ENCODE measurements at places on chromosomes 4 and X. TPM values are rescaled to one million over a fixed set of nuclear protein-coding genes. Genes with fewer than 3 reads are reported as not detected.

GRCh38 chr4:45183905-45184304 lies 457.5 kb upstream of the GNPDA2 start:
- H3K36me3 ChIP-seq = no peaks in the 10 kb centered on the region
- DNase-seq = no peak
- H3K4me1 ChIP-seq = no peaks in the 10 kb centered on the region
- H3K4me3 ChIP-seq = no peak overlapping the region
- H3K27ac ChIP-seq = no peak overlapping the region
- H3K27me3 ChIP-seq = no peaks in the 10 kb centered on the region

DNA sequence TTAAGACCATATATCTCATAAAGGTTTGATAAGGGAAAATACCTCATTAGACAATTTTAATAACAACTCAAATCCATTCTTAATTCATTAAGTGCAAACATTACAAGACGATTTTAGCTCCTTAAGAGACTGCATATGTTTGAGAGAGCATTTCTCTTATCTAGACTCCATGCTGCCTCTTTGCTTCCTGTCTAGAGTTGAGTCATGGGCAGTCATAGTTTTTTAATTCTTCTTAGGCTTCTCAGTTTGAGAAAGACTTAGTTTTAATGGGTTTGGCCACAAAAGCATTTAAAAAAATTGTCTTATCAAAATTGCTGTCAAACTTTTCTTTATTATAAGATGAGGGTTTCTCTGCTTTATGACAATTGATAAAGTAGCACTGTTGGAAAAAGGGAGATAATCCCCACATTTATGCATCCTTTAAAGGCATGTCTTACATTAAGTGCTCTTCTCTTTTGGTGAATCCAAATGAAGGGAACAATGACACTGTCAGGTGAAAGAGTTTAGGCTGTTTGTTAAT lies 713.4 kb downstream of the PCDH18 start:
- no peaks in the 10 kb centered on the region for H3K36me3 ChIP-seq
- H3K4me3 ChIP-seq = no peak overlapping the region
- no peak overlapping the region for H3K27ac ChIP-seq
- DNase-seq = no peak
- no peaks in the 10 kb centered on the region for H3K4me1 ChIP-seq

DNA sequence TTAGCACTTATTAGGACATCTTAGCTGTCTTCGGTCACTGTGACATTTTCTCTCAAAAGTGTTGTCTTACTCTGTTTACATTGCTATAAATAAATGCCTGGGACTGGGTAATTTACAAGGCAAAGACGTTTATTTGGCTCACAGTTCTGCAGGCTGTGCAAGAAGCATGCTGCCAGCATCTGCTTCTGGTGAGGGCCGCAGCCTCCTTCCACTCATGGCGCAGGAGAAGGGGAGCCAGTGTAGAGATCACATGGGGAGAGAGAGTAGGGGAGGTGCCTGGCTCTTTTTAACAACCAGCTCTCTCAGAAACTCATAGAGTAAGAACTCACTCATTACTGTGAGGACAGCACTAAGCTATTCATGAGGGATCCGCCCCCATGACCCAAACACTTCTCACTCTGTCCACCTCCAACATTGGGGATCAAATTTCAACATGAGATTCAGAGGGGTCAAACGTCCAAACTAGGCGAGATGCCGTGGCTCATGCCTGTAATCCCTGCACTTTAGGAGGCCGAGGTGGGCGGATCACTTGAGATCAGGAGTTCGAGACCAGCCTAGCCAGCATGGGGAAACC lies 43.5 kb upstream of the HERC6 start:
- peaks cover 7% of the 10 kb centered on the region for H3K4me1 ChIP-seq
- H3K4me3 ChIP-seq = no peak overlapping the region
- H3K27ac ChIP-seq = no peak overlapping the region
- H3K36me3 ChIP-seq = no peaks in the 10 kb centered on the region

GRCh38 chr4:102809190-102809589 lies 18.2 kb downstream of the UBE2D3 start:
- peaks cover 71% of the 10 kb centered on the region for H3K36me3 ChIP-seq
- H3K4me1 ChIP-seq = peaks cover 84% of the 10 kb centered on the region
- peak overlapping the region; percentile 35 for H3K4me3 ChIP-seq
- DNase-seq = no peak
- peaks cover 1% of the 10 kb centered on the region for H3K27me3 ChIP-seq

Gene GRPR
- total RNA-seq = not detected

Gene TBC1D14
- total RNA-seq = 23.3 TPM

Gene ASB5
- 0.17 TPM for total RNA-seq
